ENCODE measurements at places on chromosomes 6 and 20. TPM values are rescaled to one million over a fixed set of nuclear protein-coding genes. Genes with fewer than 3 reads are reported as not detected.

The GRIK2 gene
- polyA plus RNA-seq, result not detected

The BANF2 gene
- polyA plus RNA-seq, result not detected

The UBD gene
- polyA plus RNA-seq, result not detected

The HLA-DPA1 gene
- 156 TPM for polyA plus RNA-seq

The ELOVL4 gene
- 6.5 TPM for polyA plus RNA-seq

The CLVS2 gene
- polyA plus RNA-seq, result not detected

The HRH3 gene
- not detected for polyA plus RNA-seq

The TRIM40 gene
- not detected for polyA plus RNA-seq

The MAS1 gene
- not detected for polyA plus RNA-seq

DNA sequence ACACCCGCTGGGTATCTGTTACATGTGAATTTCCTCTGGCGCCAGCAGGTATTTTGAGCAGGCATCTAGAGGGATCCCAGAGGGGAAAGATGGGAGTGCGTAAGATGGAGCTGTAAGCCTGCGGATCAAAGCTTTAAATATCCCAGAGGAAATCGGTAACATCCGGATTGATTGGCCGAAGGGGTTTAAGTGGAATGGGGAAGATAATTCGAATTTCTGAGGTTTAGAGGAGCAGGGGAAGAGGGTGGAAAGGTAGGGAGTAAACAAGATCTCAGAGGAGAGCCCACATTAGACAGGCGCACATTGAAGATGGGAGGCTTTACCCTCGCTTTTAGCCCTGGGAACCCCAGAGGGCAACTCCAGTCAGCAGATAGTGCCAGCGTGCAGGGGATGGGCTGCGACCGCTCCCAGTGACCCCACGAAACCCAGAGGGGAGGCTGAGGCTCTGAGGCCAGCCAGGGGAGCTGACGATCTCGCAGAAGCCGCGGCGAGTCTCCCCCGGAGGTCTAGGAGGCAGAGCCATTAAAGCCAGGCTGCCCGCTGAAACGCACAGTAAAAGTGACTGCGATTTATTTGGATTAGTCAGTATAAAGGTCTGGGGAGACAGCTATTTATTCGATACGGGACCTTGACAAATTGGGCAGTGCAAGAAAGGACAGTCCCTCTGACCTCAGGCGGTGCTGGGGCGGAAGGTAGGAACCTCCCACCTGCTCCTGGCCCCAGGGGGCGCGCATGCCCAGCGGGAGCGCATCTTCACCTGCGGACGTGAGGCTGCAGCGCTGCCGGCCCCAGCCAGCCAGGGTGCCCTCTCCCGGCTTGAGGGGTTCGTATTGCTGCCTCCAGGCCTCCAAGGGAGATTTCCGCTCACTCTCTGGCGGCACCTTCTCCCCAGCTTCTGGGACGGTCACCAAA is 34.3 kb upstream of the TCF21 start:
- H3K4me3 ChIP-seq, result no peak overlapping the region
- no peaks in the 10 kb centered on the region for H3K4me1 ChIP-seq
- H3K27ac ChIP-seq, result no peak overlapping the region
- peaks cover 17% of the 10 kb centered on the region for H3K27me3 ChIP-seq
- no peaks in the 10 kb centered on the region for H3K36me3 ChIP-seq

DNA sequence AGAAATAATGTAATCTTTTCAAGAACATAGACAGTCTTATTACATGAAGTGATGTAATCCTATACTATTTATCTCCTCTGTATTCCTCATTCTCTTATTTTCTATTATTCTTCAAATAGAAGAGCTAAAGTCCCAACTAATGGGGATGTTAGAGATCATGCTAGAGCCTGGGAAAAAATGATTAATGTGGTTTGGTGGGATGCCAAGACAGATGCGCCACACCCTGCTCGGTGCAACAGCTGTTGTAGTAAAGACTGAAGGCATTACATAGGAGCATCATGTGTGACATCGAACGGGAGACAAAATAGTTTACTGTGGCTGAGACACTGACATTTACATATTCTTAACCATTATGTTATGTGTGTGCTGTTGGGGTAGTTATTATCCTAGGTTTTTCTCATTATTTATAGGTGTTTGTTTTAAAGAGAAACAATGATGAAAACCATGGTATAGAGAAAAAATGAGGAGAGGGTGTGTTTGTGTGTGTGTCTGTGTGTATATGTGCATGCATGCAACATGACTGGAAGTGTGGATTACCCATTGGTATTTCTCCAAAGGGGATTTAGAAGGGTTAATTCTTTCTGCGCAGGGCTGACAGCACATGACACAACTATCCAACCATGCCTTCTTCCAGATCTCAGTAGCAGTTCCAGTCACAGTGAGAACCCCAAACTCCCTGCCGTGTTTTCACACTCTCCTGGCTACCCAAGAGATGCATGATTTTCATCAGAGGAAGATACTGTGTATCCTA is 155.3 kb downstream of the EYA4 start:
- H3K4me3 ChIP-seq, result no peak overlapping the region
- no peak overlapping the region for H3K27ac ChIP-seq
- H3K4me1 ChIP-seq, result no peaks in the 10 kb centered on the region
- no peaks in the 10 kb centered on the region for H3K36me3 ChIP-seq
- no peaks in the 10 kb centered on the region for H3K27me3 ChIP-seq

GRCh38 chr20:3164043-3164762 is 4.5 kb upstream of the FASTKD5 start:
- H3K36me3 ChIP-seq, result no peaks in the 10 kb centered on the region
- no peak for DNase-seq
- H3K27me3 ChIP-seq, result peaks cover 3% of the 10 kb centered on the region
- H3K4me1 ChIP-seq, result no peaks in the 10 kb centered on the region
- no peak overlapping the region for H3K4me3 ChIP-seq
- no peak overlapping the region for H3K27ac ChIP-seq

DNA sequence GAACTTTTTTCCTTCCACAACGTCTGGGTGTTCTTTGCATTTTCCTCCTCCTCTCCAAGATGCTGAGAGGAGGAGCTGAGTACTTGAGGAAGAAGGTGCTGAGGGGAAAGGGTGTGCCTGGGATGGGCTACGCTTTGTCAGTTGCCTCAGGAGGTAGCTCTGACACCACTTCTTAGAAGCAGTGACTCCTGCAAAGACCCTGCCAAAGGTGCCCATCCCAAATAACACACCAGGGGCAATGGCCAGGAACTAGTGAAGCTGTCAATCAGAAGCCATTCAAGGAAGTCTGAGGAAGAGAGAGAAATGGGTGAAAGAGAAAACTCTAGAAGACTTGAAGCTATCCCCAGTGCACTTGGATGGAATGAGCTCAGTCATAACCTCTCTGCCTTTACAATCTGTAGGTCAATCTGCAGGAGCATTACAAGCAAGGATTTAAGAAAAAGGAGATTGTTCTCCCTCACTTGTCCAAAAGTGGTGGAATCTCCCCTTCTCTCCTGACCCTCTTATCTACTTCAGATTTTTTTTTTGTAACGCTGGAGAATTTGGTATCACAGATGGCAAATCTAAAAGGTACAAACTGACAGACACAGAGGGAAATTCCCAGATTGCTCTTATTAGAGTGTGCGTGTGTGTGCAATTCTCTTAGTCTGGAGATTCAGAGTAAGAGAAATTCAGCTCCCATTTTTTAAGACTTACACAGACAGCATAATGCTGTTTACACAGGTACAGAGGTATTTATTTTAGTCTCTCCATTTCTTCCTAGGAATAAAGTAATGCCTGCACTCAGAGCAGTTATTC is 242.6 kb downstream of the GMPR start:
- no peak for DNase-seq
- H3K4me1 ChIP-seq, result peaks cover 55% of the 10 kb centered on the region
- no peaks in the 10 kb centered on the region for H3K27me3 ChIP-seq
- H3K36me3 ChIP-seq, result no peaks in the 10 kb centered on the region

DNA sequence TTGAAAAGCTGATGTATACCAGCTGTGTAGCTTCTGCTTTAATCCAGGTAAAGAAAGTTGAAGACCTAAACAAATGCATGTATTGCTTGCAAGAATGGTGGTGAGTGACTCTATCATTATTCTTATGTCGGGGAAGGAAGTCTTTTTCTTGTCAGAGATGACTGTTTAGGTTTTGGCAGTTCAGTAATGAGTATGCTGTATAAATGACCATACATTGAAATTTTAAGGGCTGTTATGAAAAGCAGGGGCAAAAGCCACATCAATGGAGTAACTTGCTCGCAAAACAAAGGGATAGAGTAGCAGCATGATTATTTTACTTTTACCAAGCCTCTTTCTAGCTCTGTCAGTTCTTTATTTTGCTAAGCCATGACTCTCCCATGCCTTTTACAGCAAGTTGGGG is 55.9 kb upstream of the NUP153 start:
- no peak for DNase-seq
- no peaks in the 10 kb centered on the region for H3K4me1 ChIP-seq
- H3K4me3 ChIP-seq, result no peak overlapping the region

DNA sequence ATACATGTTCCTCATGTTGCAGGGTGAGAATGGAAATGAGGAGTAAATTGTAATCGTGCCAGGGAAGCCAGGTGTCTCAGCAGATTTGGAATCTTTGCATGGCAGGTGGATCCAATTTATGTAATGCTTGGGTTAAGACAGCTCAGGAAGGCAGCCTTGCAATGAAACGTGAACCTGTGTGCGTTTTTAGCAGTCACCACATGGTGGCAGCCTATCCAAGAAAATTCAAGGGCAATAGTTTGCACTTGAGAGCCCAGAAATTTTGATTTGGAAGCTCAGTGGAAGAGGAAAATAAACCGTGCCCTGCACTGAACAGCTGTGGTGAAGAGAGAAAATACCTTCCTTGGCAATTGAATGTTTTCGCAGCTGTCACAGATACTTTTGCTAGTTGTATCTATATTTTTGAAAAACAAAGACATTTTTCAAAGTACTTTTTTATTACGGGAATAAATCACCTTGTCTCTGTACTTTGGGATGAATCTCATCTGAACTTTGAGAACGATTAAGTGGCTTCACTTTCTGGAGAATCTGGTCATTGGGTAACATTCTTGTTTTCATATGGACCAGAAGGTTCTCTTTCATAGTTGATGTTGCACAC is 26.5 kb downstream of the MTHFD1L start:
- H3K4me1 ChIP-seq, result peaks cover 15% of the 10 kb centered on the region
- H3K36me3 ChIP-seq, result peaks cover 6% of the 10 kb centered on the region
- no peaks in the 10 kb centered on the region for H3K27me3 ChIP-seq

DNA sequence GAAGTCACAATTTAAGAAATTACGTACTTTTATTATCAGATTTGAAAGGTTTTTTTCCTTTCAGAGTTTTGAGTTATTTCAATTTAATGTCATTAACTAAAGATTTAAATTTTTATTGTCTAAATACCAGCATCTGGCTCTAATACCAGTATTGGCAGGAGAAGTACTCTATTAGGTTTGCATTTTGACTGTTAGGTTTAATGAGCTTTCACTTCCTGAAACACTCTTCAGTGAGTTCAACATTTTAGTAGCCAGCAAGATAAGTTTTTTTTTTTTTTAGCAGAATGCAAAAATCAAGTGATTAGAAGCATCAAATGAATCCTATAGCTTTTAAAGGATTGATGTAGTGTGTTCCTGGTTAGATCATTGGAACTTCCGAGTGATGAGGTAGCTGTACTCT is 34.0 kb upstream of the SCGN start:
- no peak overlapping the region for H3K4me3 ChIP-seq
- H3K36me3 ChIP-seq, result no peaks in the 10 kb centered on the region
- no peaks in the 10 kb centered on the region for H3K4me1 ChIP-seq
- no peak for DNase-seq

DNA sequence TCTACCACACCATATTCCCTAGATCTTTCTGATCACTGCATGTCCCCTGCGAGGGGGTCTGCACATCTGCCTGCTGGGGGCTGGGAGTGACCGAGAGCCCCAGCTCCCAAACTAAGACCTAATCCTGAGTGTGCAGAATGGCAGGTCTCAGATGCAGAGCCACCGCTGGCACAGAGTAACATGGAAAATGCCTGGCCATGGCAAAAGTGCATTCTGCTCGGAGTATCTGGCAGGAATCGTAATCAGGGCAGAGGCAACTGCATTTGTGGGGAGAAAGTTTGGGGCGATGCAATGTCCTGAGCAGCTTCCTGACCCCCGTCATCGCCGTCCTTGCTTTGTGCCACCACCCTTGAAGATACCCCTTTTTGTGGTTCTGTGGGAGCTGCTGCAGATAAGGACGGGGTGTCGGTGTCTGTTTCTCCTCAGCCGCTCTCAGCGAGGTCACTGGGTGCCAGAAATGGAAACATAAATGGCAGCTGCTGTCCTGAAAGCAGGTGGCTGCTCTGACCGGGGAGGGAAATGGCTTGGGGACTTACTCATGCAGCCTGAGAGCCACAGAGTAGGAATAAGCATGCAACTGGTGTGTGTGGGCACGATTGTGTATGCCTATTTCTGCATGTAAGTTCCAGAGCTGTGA is 157.9 kb downstream of the LY86 start:
- H3K4me3 ChIP-seq, result no peak overlapping the region
- no peak for DNase-seq
- no peaks in the 10 kb centered on the region for H3K27me3 ChIP-seq
- H3K4me1 ChIP-seq, result peaks cover 5% of the 10 kb centered on the region
- no peaks in the 10 kb centered on the region for H3K36me3 ChIP-seq

DNA sequence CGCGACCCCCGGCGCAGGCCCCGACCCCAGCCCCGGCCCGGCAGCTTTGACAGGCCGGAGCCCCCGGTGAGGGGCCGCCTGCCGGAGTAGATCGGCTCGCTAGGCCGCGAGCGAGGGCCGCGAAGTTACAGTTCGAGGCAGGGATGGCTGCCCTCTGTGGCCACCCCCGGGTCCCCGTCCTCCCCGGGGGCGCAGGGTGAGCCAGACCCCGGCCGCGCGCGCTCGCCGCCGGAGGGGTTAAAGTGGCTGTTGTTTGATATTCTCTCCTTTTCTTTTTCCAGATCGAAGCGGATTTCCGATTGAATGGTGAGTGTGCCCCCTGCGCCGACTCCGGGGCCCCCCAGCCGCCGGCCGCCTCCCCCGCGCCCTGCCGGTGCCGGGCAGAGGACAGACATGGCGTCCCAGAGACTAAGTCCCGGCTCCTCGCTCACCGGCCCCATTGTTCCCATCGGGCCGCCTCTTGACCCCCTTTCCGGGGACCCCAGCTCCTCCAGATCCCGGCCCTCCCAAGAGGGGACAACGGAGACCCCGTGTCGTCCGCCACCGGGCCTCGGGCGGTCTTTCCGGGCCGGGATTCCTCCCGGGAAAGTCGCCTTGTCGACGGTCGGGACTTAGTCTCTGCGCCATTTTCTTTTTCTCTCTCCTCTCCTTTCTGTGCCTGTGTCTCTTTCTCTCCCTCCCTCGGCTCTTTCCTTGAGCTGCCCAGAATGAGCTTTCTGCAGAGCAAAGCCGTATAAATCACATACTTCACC is 704 bp downstream of the TOP1 start:
- peak overlapping the region; percentile 76 for H3K4me3 ChIP-seq
- peak overlapping the region; percentile 94 for H3K27ac ChIP-seq
